ENCODE measurements at places on chromosomes 5 and 9. TPM values are rescaled to one million over a fixed set of nuclear protein-coding genes. Genes with fewer than 3 reads are reported as not detected.

Gene UBE2D2
- total RNA-seq, result 221 TPM

- DNase-seq, result no peak
These were observed 138.0 kb downstream of the CAAP1 start for GRCh38 chr9:26754509-26755164.

DNA sequence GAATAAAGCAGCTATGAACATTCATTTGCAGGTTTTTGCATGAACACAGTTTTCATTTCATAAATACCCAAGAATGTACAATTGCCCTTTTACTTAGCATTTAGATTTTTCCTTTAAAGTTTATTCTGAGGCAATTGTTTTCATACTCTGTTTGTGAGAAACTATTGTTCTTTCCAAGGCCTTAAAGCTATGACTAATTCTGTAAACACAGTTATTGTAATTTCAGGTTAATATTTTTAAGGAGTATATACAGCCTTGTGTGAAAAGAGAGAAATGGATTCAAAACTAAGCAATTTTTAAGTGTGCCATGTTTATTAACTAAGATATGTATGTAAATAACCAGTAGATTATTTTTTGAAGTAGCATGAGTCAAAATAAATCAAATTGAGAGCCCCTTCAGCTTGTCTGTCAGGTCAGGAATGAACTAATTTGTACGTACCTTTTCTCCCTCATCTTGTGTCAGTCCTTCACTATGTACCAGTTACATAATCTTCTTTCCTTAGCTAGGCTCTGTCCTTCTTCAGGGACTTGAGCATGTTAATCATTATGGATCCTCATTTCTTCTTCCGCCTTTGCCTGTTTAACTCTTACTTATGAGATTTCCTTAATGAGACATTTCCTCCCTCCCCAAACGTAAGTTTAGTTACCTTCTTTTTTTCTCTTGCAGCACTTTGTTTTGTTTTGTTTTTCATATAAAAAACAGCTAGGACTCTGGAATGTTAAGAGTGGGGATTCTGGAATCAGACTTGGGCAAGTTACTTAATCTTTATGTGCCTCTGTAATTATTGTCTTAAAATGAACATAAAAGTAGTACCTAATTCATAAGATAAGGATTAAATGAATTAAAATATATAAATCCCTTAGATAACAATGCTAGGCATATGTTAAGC lies 63.6 kb downstream of the NIPBL start:
- DNase-seq, result no peak

Gene TLR4
- total RNA-seq, result not detected

DNA sequence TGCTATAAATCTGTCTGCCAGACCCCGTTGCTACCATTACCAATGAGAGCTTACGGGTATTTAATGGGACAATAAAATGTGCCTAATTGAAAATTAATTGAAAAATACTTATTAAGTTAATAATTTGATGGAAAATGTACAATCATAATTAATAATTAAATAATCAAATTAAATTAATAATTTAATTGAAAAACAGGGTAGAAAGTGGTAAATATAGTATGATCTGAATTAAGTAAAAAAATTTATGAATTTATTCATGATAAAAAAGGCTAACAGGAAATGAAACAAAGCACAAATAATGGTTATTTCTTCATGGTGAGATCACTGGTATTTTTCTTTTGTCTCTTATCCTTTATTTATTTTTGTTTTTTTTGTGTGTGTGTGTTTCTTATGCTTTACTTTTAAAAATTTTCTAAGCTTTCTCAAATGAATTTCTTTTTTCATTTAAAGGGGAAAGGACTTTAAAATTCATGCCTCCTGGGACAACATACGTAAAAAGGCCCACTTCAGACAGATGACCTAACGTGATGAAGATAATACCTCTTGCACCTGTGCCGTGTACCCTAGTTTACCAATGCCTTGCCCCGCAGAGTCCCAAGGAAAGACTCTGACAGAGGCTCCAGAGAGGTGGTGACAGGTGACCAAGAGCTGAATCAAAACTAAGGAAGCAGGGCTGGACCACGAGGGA lies 24.0 kb upstream of the RXRA start:
- DNase-seq, result no peak

Gene NLN
- 35.5 TPM for total RNA-seq

GRCh38 chr9:77827104-77827784 lies 179.1 kb upstream of the GNA14 start:
- DNase-seq, result no peak

GRCh38 chr5:118146824-118147223 lies 841.5 kb downstream of the DTWD2 start:
- DNase-seq, result no peak

- DNase-seq, result no peak
These were observed 53.6 kb downstream of the GADD45G start for GRCh38 chr9:89658401-89658800.

DNA sequence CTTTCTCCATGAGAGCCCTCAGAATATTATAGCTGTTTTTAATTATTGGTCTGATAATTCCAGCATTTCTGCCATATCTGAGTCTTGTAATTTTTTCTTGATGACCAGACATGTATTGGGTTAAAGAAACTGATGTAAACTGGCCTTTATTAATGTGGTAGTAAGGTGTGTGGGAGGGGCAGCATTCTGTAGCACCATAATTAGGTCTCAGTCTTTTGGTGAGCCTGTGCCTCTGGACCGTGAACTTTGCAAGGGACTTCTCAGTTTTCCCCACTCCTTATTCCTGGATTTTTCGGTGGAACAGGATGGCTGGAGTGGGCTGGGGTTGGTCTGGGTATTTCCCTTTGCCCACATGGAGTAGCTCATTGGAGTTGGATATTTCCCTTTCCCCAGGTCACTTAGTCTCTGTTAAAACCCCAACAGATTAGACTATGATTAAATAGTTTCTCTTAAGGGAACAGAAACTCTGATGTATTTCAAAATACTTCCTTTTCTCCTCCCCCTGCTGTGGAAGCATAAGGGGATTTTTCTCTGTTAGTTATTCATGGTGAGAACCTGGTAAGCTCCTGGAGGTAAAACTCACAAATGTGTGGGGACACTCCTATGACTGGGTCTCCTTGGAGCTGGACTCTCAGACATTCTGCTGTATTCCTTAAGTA lies 52.4 kb downstream of the FSD1L start:
- DNase-seq, result no peak

GRCh38 chr5:62731022-62731421 lies 152.4 kb downstream of the LRRC70 start:
- peak; percentile 8 for DNase-seq

DNA sequence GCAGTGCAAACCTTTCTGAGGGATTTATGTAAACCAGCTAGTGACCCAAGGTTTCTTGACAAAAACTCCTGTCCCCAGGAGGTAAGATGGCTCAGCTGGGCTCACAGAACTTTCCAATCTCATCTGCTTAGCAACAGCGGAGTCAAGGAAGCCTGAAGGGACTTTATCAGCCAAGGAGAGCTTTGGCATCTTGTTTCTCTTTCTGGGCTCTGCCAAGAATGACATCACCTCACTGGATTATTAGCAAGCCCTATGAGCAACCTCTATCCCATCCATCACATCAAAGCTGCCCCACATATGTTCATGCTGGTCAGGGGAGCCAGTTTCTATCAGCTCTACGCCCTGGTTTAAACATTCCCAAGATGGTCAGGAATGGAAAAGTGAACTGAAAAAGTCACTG lies 461.3 kb downstream of the ENC1 start:
- DNase-seq, result no peak

DNA sequence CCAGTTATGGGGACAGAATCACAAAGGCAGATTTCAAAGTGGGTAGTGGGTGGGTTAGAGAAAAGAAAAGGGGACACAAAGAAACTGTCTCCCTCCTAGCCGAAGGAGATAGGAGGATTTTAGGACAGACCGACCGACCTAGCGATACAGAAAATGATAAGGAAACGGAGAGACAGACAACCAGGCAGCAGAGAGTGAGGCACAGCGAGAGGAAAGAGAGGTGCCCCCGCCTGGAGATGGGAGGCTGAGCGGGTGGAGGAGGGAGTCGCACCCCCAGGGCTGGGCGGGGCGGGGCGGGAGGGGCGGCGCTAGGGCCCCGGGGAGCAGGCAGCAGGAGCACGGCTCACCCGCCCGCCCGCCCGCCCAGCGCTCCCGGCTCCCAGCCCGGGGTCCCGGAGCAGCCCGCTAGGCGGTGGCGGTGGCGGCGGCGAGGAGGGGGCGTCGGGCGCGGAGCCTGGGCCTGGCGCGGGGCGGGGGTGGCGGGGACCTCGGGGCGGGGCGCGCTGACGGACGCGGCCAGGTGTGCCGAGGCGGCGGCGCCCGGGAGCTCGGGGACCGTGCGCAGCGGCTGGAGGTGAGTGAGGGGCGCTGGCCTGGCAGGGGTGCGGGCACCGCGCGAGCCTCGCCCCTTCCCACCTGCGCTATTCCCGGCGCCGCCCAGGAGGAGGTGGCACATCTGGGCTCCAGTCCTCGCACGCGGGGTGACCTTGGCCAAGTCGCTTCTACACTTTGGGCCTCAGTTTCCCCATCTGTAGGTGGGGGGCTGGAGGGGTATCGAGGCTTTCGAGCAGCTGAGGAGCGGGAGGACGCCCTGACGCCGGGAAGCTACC lies 15.9 kb upstream of the SYNPO start:
- peak; percentile 44 for DNase-seq

- no peak for DNase-seq
These were observed 2243.8 kb upstream of the C9orf72 start for GRCh38 chr9:29816954-29817703.

- DNase-seq, result no peak
These were observed 48.8 kb downstream of the SH3GL2 start for GRCh38 chr9:17627641-17628040.

Gene SLC4A9
- total RNA-seq, result 0.12 TPM

DNA sequence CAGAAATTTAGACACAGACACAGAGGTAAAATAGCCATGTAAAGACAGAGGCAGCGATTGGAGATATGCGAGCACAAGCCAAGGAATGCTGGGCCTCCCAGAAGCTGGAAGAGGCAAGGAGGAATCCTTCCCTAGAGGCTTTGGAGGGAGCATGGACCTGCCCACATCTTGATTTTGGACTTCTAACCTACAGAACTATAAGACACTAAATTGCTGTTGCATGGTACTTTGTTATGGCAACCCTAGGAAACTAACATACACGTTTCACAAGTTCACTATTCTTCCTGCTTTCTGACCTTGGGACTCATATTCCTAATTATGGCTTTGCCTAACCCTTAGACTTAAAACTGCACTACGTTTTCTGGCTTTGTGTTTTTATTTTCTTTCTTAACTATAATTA lies 4.6 kb upstream of the LURAP1L start:
- no peak for DNase-seq

Gene PCDHB14
- total RNA-seq, result not detected

DNA sequence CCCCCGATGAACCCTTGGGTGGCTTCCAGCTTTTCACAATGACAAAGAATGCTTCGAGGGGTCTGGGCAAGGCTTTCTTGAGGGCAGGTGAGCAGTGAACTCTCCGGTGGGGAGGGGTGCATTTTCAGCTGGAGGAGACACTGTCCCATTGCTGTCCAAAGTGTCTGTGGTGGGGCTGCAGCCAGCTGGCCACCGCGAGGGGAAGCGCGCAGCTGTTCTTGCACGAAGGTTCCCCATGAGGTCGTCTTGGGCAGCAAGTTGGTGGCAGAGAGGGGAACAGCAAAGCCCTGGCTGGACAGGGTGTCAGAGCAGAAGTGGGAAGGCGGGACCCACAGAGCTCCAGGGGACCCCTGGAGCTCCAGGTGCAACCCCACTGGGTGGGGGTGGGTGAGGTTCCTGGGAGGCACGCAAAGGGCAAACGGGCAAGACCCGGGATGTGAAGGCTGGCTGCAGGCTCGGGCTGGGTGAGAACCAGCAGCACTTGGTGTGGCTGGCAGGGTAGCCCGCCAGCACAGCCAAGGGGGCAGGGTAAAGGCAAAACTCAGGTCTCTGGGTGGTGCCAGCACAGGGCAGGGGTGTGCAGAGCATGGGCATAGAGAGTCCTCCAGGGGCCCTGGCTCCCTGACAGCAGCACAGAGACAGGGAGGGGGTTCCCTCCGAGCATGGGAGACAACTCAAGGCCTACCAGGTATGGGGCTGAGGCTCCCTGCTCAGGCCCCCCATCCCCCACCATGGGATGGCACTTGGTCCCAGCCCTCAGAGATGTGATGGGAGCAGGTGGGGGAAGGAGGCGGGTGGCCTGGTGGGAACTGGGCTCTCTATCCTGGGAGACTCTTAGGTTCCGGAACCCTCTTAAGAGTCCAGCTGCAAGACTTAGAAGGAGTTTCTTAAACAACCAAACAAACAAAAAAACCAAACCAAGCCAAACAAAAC lies 26.6 kb downstream of the TSPAN17 start:
- DNase-seq, result no peak
